ENCODE measurements at places on chromosomes 1 and 21.

DNA sequence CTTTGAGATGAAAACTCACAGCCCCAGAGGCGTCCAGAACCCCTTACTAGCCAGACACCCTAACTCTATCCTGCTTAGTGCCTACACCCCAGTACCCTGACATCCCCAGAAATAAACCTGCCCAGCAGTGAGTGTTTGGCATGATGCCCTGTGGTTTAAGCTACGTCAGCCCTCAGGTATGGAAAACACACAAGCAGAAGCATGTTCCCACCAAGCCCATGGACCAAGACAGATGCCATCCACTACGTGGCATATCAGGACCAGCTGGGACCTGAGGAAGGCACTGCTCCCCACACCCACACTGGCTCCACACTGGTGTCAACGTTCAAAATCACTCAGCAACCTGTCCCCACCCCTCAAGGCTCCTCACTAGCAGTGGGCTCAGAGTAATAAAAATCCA lies 116.4 kb downstream of the SYT2 start:
- H3K36me3 ChIP-seq, result no peaks in the 10 kb centered on the region
- DNase-seq, result no peak
- H3K4me3 ChIP-seq, result no peak overlapping the region

DNA sequence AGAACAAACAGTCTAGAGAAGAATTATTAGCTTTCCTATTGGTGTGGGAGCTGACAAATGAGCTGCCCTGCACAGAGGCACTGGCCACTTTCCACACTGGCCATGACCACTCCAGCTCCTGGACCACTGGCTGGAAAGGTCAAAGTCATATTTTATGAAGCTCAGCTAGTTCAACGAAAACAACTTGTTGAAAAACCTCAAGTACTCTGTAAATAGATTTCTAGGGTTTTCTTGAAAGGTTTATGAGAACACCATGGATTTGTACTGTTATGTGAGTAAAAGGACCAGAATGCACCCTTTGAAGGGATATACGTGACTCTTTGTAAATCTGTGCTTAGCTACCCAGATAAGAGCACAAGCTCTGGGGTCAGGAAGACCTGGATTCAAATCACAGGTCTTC lies 54.5 kb upstream of the FGGY start:
- no peak overlapping the region for H3K4me3 ChIP-seq
- no peaks in the 10 kb centered on the region for H3K36me3 ChIP-seq
- no peak overlapping the region for H3K27ac ChIP-seq

DNA sequence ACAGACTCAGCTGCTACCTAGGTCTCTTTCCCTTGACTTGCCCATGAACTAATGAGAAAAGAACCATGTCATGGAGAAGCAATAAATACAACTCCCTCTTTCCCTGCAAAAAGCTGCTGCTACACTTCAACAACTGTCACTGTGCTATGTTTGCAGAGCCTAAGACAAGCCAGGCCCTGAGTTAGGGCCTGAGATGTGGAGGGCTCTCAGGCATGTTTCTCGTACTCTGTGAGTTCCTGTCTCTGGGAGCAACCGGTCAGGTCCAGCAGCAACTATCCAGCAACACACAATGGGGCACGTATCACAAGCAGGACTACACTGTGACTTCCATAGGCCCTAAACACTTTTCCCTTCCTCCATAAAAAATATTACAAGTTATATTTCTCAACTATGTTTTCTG lies 91.7 kb downstream of the JAK1 start:
- H3K27ac ChIP-seq, result no peak overlapping the region
- DNase-seq, result no peak
- H3K27me3 ChIP-seq, result no peaks in the 10 kb centered on the region
- peaks cover 74% of the 10 kb centered on the region for H3K36me3 ChIP-seq
- H3K4me3 ChIP-seq, result no peak overlapping the region

GRCh38 chr1:25026730-25027450 lies 96.8 kb upstream of the RUNX3 start:
- DNase-seq, result no peak
- H3K36me3 ChIP-seq, result no peaks in the 10 kb centered on the region
- H3K27me3 ChIP-seq, result peaks cover 18% of the 10 kb centered on the region

- DNase-seq, result no peak
- no peaks in the 10 kb centered on the region for H3K27me3 ChIP-seq
- H3K36me3 ChIP-seq, result no peaks in the 10 kb centered on the region
Observed at GRCh38 chr21:25967901-25968438, 202.6 kb downstream of the APP start.

GRCh38 chr1:76770979-76771378 lies 96.3 kb upstream of the ST6GALNAC5 start:
- H3K4me3 ChIP-seq, result no peak overlapping the region
- no peaks in the 10 kb centered on the region for H3K4me1 ChIP-seq
- H3K27ac ChIP-seq, result no peak overlapping the region
- H3K27me3 ChIP-seq, result no peaks in the 10 kb centered on the region

DNA sequence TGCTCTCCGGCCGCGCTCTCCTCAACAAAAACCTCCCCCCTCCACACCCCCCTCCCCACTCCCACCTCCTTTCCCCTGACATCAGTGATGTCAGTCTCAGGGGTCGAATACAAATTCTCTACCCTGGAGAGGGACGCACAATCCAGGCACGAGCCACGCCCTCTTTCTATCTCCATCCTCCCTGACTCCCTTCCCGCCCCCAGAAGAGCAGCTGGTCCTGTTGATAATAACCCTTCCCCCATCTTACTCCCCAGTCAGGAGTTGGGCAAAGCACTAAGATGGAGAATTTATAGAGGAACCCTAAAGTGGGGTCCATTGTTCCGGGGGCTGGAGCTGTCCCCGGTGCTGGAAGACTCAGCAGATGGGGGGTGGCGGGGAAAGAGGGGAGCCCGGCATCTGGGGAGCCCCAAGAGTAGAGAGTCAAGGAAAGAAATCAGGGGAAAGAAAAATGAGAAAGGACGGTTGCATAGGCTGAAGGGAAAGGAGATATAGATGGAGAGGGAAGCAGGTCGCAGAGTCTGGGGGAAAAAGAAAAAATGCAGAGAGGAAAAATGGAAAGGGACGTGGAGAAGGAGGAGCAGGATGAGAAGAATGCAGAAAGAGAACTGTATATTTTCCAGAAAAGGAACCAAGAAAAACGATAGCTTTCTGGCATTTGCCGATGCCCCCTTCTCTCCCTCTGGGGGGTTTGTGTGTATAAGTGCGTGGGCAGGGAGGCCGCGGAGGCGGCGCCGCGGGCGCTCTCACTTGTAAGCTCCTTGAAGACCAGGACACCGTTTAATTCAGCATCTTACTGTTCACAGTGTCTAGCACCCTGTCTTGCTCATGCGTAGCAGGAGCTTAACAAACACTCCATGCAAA lies at the start of gene CELF3:
CELF3 (minus strand) TSS at position 33 of the 861 bp plus-strand sequence. CDS start 783 bp downstream, outside the sequence.
- no peaks in the 10 kb centered on the region for H3K36me3 ChIP-seq
- H3K27me3 ChIP-seq, result peaks cover 41% of the 10 kb centered on the region
- H3K4me1 ChIP-seq, result peaks cover 66% of the 10 kb centered on the region
- no peak within 1 kb of the TSS for H3K4me3 ChIP-seq
- H3K27ac ChIP-seq, result no peak within 1 kb of the TSS
- DNase-seq, result no peak

DNA sequence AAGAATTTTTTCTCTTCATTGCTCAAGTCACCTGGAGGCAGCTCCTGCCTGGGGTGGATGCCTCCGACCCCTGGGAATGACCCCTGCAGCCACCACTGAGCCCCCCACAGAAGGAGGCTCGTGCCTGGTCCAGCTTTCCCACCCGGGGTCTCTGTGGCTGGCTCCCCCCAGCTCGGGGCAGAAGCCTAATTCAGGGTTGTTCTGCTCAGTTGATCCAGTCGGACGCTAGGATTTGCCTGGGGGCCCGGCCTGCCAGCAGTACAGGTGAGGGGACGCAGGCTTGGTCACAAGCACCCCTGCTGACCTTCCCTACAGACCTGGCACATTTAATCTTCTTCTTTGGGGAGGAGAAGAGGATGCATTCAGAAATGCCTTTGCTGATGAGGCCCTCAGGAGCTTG lies 53.6 kb upstream of the POFUT2 start:
- no peak overlapping the region for H3K4me3 ChIP-seq
- H3K27me3 ChIP-seq, result no peaks in the 10 kb centered on the region
- DNase-seq, result no peak
- H3K36me3 ChIP-seq, result no peaks in the 10 kb centered on the region
- peaks cover 51% of the 10 kb centered on the region for H3K4me1 ChIP-seq

- H3K4me1 ChIP-seq, result peaks cover 87% of the 10 kb centered on the region
- H3K27me3 ChIP-seq, result no peaks in the 10 kb centered on the region
- H3K27ac ChIP-seq, result no peak overlapping the region
Observed at GRCh38 chr1:47184090-47184821, 5.6 kb downstream of the PDZK1IP1 start.

- H3K27me3 ChIP-seq, result no peaks in the 10 kb centered on the region
- DNase-seq, result no peak
- no peaks in the 10 kb centered on the region for H3K36me3 ChIP-seq
- no peaks in the 10 kb centered on the region for H3K4me1 ChIP-seq
- H3K4me3 ChIP-seq, result no peak overlapping the region
Observed at GRCh38 chr1:219824338-219824737, 104.0 kb downstream of the SLC30A10 start.

- DNase-seq, result no peak
- H3K27me3 ChIP-seq, result peaks cover 52% of the 10 kb centered on the region
- no peak overlapping the region for H3K27ac ChIP-seq
- H3K4me3 ChIP-seq, result no peak overlapping the region
Observed at GRCh38 chr1:109531380-109531779, 8.3 kb upstream of the GPR61 start.

GRCh38 chr1:182217071-182217470 lies 155.6 kb upstream of the ZNF648 start:
- no peak for DNase-seq
- H3K4me3 ChIP-seq, result no peak overlapping the region
- H3K27me3 ChIP-seq, result no peaks in the 10 kb centered on the region

- no peak overlapping the region for H3K4me3 ChIP-seq
- H3K36me3 ChIP-seq, result no peaks in the 10 kb centered on the region
- H3K27me3 ChIP-seq, result no peaks in the 10 kb centered on the region
Observed at GRCh38 chr1:222064388-222065211, 322.7 kb upstream of the DUSP10 start.

- peak; percentile 85 for DNase-seq
- peaks cover 68% of the 10 kb centered on the region for H3K4me1 ChIP-seq
- no peaks in the 10 kb centered on the region for H3K36me3 ChIP-seq
- H3K27ac ChIP-seq, result peak overlapping the region; percentile 36
- peaks cover 2% of the 10 kb centered on the region for H3K27me3 ChIP-seq
- H3K4me3 ChIP-seq, result peak overlapping the region; percentile 30
Observed at GRCh38 chr1:246801241-246802020, 77.2 kb downstream of the SCCPDH start.

DNA sequence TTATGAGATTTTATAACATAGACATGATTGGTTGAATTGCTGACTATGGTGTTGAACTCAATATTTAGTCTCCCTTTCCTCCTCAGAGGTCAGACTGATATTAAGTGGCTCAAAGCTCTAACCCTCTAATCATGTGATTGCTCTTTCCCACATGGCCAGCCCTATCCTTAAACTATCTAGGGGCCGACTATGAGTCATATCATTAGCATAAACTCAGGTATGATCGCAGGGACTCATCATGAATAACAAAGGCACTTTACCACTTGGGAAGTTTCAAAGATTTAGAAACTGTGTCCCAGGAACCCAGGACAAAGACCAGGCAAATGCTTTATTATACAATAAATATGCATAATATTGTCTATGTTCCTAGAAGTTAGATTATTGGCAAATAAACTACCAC lies 894.6 kb upstream of the NEGR1 start:
- H3K27me3 ChIP-seq, result no peaks in the 10 kb centered on the region
- H3K4me3 ChIP-seq, result no peak overlapping the region
- H3K36me3 ChIP-seq, result no peaks in the 10 kb centered on the region
- H3K4me1 ChIP-seq, result no peaks in the 10 kb centered on the region

DNA sequence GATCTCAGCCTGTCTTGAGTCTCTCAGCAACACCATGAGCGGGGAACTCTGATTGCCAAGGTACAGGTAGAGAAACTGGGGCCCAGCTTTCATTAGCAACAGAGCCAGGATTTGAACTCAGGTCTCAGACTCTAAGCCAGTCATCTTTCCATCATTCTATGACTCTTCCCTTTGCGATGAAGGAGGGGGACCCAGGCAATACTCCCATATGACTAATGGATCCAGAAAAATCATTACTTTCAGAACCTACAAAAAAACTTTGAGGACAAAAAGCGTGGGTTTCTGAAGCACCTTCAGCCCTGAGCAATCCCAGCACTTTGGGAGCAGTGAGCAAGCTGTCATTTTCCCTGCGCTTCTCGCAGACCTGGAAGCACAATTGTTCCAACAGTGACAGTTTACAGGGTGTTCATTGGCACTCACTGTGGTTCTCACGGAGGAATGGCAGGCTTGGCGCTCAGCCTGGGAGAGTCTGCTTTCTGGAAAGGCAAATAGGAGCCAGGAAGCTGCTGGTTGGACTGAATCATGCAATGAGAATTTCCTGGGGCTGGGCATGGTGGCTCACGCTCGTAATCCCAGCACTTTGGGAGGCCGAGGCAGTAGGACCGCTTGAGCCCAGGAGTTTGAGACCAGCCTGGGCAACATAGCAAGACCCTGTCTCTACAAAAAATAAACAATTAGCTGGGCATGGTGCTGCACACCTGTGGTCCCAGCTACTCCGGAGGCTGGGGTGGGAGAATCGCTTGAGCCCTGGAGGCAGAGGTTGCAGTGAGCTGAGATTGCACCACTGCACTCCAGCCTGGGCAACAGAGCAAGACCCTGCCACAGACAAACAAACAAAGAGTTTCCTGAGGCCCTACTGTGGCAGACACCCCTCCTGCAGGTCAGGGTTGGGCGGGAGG lies 40.1 kb downstream of the SLC2A7 start:
- H3K27ac ChIP-seq, result no peak overlapping the region
- H3K27me3 ChIP-seq, result peaks cover 8% of the 10 kb centered on the region
- peak; percentile 55 for DNase-seq
- no peaks in the 10 kb centered on the region for H3K36me3 ChIP-seq
- H3K4me3 ChIP-seq, result no peak overlapping the region

DNA sequence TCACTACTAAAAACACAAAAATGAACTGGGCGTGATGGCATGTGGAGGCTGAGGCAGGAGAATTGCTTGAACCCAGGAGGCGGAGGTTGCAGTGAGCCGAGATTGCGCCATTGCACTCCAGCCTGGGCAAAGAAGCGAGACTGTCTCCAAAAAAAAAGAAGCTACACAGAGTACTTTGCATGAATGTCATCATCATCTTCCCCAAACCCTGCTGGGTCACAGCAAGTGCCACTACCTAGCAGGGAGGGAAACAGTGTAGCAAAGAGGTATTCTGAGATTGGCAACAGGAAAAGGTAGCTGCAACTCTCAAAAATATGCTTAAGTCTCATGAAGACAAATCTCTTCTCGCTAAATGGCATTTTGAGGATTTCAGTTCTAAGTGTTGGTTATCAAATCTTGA lies 12.8 kb downstream of the NDC1 start:
- H3K36me3 ChIP-seq, result peaks cover 63% of the 10 kb centered on the region
- DNase-seq, result no peak
- no peak overlapping the region for H3K27ac ChIP-seq
- H3K4me3 ChIP-seq, result no peak overlapping the region
- H3K4me1 ChIP-seq, result no peaks in the 10 kb centered on the region
